Smooth muscle cell of the umbilical artery (primary cell): ENCODE measurements at places on chromosomes 5 and 9. TPM values are rescaled to one million over a fixed set of nuclear protein-coding genes. Genes with fewer than 3 reads are reported as not detected.

PLEKHG4B gene
- 0.28 and 0.30 TPM in 2 replicates for total RNA-seq

SLC6A18 gene
- total RNA-seq: not detected in 2 replicates

IL3 gene
- total RNA-seq: not detected in 2 replicates

FBP2 gene
- total RNA-seq: not detected in 2 replicates

INSL6 gene
- not detected in 2 replicates for total RNA-seq

NUTM2G gene
- total RNA-seq: not detected in 2 replicates

GABBR2 gene
- total RNA-seq: 0.55 and 0.89 TPM in 2 replicates

MTAP gene
- total RNA-seq: 40.1 and 88.5 TPM in 2 replicates

CD14 gene
- 0.55 and 0.59 TPM in 2 replicates for total RNA-seq

PRDM9 gene
- total RNA-seq: not detected in 2 replicates

CSF1R gene
- 0.28 and 0.89 TPM in 2 replicates for total RNA-seq

CSF2 gene
- total RNA-seq: 1.2 TPM in 1 of 2 replicates, not detected in the other

SPATA31E1 gene
- total RNA-seq: not detected in 2 replicates

STPG3 gene
- not detected in 2 replicates for total RNA-seq

RNF183 gene
- not detected in 2 replicates for total RNA-seq

EIF4E1B gene
- not detected in 2 replicates for total RNA-seq

ARID3C gene
- 0.18 TPM in 1 of 2 replicates, not detected in the other for total RNA-seq

COL5A1 gene
- 1,286 and 1,941 TPM in 2 replicates for total RNA-seq

LHX2 gene
- total RNA-seq: not detected in 2 replicates

ROPN1L gene
- 0.14 and 0.30 TPM in 2 replicates for total RNA-seq

STKLD1 gene
- 0.28 and 0.59 TPM in 2 replicates for total RNA-seq

PCDHB6 gene
- total RNA-seq: 0.14 and 0.30 TPM in 2 replicates

KLF9 gene
- total RNA-seq: 17.2 and 27.9 TPM in 2 replicates
